ENCODE measurements at places on chromosomes 1 and 21. TPM values are rescaled to one million over a fixed set of nuclear protein-coding genes. Genes with fewer than 3 reads are reported as not detected.

DNA sequence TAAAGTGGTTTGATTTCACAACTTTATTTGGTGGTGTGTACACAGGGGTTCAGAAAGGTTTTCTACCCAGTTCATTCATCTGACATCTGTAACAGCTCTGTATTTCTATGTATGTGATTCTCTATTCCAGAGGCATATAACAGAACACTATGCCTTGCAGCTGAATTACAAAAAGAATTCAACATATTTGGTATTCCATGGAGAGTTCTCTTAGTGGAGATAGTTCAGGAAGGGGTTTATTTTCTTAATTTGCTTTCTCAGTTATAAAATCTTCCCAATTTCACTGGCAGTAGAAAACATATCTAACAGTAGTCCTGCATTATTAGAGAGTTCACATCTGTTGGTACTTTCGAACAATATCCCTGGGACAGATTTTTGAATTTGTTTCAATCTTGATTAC, 207.9 kb upstream of the LYPLAL1 start:
- H3K36me3 ChIP-seq = no peaks in the 10 kb centered on the region
- no peaks in the 10 kb centered on the region for H3K27me3 ChIP-seq
- no peak overlapping the region for H3K4me3 ChIP-seq
- no peaks in the 10 kb centered on the region for H3K4me1 ChIP-seq
- H3K27ac ChIP-seq = no peak overlapping the region

- H3K27me3 ChIP-seq = no peaks in the 10 kb centered on the region
- DNase-seq = no peak
- H3K4me1 ChIP-seq = no peaks in the 10 kb centered on the region
- H3K36me3 ChIP-seq = no peaks in the 10 kb centered on the region
- H3K4me3 ChIP-seq = no peak overlapping the region
- no peak overlapping the region for H3K27ac ChIP-seq
Observed at GRCh38 chr1:224201853-224202252, 18.8 kb downstream of the DEGS1 start.

- no peak for DNase-seq
- peak overlapping the region; percentile 25 for H3K27ac ChIP-seq
- H3K4me3 ChIP-seq = no peak overlapping the region
- no peaks in the 10 kb centered on the region for H3K4me1 ChIP-seq
- no peaks in the 10 kb centered on the region for H3K27me3 ChIP-seq
Observed at GRCh38 chr1:172351754-172352161, 68.7 kb upstream of the C1orf105 start.

GRCh38 chr1:175137369-175137768, 55.2 kb downstream of the KIAA0040 start:
- no peaks in the 10 kb centered on the region for H3K36me3 ChIP-seq
- no peaks in the 10 kb centered on the region for H3K4me1 ChIP-seq
- no peak for DNase-seq
- H3K27ac ChIP-seq = no peak overlapping the region
- no peak overlapping the region for H3K4me3 ChIP-seq

GRCh38 chr1:119782631-119783325, 14.1 kb upstream of the HMGCS2 start:
- no peak overlapping the region for H3K4me3 ChIP-seq
- H3K36me3 ChIP-seq = no peaks in the 10 kb centered on the region
- H3K4me1 ChIP-seq = peaks cover 16% of the 10 kb centered on the region

The KRTAP11-1 gene
- total RNA-seq = not detected

DNA sequence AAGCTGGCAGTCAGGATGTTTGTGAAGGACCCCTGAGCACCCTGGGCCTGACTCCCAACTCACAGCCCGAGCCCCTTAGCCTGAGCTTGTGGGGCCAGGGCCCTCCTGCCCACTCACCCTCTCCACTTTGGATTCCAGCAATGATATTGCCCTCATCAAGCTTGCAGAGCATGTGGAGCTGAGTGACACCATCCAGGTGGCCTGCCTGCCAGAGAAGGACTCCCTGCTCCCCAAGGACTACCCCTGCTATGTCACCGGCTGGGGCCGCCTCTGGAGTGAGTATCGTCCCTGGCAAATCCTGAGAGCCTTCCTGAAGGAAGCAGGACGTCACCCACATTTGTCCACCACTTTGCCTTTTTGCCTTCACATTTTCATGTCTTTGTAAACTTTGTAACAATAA, 5.0 kb downstream of the CTRC start:
- H3K4me1 ChIP-seq = no peaks in the 10 kb centered on the region
- H3K4me3 ChIP-seq = no peak overlapping the region
- H3K27me3 ChIP-seq = no peaks in the 10 kb centered on the region
- no peaks in the 10 kb centered on the region for H3K36me3 ChIP-seq

GRCh38 chr1:38609166-38610025, 250.2 kb downstream of the RRAGC start:
- H3K4me1 ChIP-seq = no peaks in the 10 kb centered on the region
- H3K27me3 ChIP-seq = peaks cover 79% of the 10 kb centered on the region
- no peak overlapping the region for H3K4me3 ChIP-seq
- no peak overlapping the region for H3K27ac ChIP-seq
- H3K36me3 ChIP-seq = no peaks in the 10 kb centered on the region
- no peak for DNase-seq

The PIK3C2B gene
- total RNA-seq = 26.4 TPM

The IL24 gene
- not detected for total RNA-seq

- H3K27me3 ChIP-seq = peaks cover 27% of the 10 kb centered on the region
- peak within 1 kb of the TSS; percentile 98 for H3K4me3 ChIP-seq
- DNase-seq = peak; percentile 90
- peaks cover 3% of the 10 kb centered on the region for H3K4me1 ChIP-seq
Observed at GRCh38 chr1:202807926-202808757, at the start of gene KDM5B. Gene KDM5B (minus strand): TSS chr1:202808421. CDS start chr1:202808305, 116 bp downstream.

DNA sequence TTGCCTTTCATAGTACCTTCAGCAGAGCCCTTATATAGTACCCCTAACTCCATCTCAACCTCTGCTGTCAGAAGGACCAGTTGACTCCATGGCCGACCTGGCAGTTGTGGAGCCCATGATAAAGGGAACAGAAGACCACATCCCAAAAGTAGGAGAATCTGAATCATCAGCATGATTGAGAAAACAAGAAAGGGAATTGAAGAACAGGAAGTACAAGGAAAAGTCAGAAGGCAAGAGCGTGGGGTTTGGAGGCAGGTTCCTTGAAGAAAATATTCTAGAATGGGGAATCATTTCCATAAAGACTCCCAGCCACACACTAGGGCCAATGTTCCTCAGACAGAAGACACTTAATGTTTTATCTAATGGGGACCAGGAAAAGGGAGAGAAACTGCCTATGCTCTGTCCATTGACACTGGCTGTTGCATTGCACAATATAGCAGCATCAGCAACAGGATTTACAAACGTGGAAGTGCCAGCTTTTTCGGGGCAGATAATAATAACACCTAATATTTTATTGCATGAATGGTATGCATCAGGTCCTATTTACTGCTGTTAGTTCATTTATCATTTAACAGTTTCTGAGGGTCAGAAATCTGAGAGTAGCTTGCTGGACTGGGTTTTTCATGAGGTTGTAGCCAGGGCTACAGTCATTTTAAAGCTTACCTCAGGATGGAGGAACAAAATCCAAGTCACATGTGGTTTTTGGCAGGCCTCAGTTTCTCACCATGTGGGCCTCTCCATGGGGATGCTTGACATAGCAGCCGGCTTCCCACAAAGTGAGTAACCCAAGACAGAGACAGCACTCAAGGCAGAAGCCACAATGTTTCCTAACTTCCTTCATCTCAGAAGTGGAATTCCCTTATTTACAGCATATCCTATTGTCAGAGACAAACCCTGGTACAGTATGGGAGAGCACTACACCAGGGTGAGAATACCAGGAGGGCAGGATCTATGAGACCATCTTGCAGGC, 483.4 kb downstream of the PLPP3 start:
- no peaks in the 10 kb centered on the region for H3K36me3 ChIP-seq
- no peaks in the 10 kb centered on the region for H3K27me3 ChIP-seq
- H3K27ac ChIP-seq = no peak overlapping the region
- no peaks in the 10 kb centered on the region for H3K4me1 ChIP-seq
- no peak overlapping the region for H3K4me3 ChIP-seq

DNA sequence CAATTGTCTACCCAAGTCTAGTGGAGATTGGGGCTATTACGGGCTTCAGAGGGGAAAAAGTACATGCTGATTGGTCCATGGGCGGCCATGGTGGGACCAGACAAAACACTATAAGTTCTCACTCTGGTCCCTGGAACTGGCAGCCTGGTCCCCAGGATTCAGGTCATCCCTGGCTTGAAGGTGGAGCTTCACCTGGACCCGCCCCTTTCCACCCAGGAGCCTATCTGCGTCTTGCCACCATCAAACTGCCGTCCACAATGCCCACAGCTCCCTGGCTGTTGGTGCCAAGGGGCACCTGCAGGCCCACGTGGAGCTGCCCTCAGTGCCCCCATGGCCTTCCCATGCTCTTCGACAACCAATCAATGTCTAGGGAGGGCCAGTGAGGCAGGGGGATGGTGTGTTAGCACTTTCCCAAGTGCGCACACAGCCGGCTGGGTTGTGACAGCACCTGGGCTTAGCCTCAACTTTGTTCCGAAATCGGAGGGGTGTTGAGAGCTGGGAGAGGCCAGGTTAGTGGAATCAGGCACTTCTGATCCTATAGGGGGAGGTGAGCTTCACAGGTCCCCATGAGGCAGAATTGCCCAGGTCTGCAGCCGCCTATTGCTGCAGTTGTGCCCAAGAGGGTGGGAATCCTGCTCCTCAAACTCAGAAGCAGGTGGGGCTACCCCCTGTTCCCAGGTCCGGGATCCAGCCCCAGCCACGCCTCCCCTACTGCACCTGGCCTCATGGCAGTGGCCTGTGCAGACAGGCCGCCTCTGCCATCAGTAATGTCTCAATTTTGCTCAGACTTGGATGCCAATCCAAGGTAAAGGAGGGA, 1369.4 kb upstream of the PRMT6 start:
- H3K4me3 ChIP-seq = no peak overlapping the region
- DNase-seq = no peak
- H3K27me3 ChIP-seq = peaks cover 13% of the 10 kb centered on the region
- H3K4me1 ChIP-seq = peaks cover 5% of the 10 kb centered on the region
- no peaks in the 10 kb centered on the region for H3K36me3 ChIP-seq
- H3K27ac ChIP-seq = no peak overlapping the region

GRCh38 chr21:32346951-32347350, 45.9 kb downstream of the URB1 start:
- no peak overlapping the region for H3K4me3 ChIP-seq
- no peaks in the 10 kb centered on the region for H3K27me3 ChIP-seq
- no peak overlapping the region for H3K27ac ChIP-seq
- peaks cover 78% of the 10 kb centered on the region for H3K36me3 ChIP-seq
- no peaks in the 10 kb centered on the region for H3K4me1 ChIP-seq
- no peak for DNase-seq

DNA sequence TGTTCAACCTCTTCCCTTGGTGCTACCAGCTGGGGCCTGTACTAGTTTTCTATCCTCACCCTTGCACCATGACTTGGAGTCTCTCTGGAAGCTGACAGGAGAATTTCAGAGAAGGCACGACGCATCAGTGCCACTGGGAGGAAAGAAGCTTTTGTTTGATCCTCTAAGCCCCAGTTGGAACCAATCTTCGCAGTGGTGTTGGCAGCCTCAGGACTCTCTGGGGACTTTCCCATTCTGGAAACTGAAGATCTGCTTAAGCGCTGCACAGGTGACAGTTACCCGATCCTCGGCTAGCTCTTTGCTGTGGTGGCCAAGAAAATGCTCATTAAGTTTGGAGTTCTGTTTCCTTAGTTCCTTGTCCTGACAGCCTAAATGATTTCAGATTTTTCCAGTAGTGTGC, 222.3 kb downstream of the RHOU start:
- DNase-seq = peak; percentile 30
- H3K27me3 ChIP-seq = no peaks in the 10 kb centered on the region

The SYT14 gene
- 7.1 TPM for total RNA-seq

DNA sequence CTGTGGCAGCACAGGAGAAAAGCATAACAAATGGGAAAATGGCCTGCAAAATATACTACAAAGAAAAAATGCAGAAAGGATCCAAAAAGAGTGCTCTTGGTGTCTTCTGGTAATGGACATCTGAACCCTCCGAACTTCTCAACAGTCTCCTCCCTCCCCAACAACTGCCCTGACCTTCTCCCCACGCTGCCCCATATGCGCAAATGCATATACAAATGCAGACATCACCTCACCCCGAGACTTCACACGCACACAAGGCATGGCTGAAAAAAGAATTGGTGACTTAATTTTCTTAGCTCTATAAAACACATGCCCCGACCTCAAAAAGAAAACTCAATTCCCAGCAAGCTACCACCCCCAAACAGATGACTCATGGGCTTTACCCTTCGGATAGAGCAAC, 8.4 kb downstream of the KCND3 start:
- peaks cover 2% of the 10 kb centered on the region for H3K4me1 ChIP-seq
- H3K27ac ChIP-seq = peak overlapping the region; percentile 51
- H3K36me3 ChIP-seq = no peaks in the 10 kb centered on the region
- no peak for DNase-seq

The NPHP4 gene
- total RNA-seq = 17.7 TPM

The PRELP gene
- 0.43 TPM for total RNA-seq

- H3K36me3 ChIP-seq = no peaks in the 10 kb centered on the region
Observed at GRCh38 chr1:54006508-54006907, 11.5 kb downstream of the LDLRAD1 start.

The SH2D2A gene
- total RNA-seq = 5.5 TPM

DNA sequence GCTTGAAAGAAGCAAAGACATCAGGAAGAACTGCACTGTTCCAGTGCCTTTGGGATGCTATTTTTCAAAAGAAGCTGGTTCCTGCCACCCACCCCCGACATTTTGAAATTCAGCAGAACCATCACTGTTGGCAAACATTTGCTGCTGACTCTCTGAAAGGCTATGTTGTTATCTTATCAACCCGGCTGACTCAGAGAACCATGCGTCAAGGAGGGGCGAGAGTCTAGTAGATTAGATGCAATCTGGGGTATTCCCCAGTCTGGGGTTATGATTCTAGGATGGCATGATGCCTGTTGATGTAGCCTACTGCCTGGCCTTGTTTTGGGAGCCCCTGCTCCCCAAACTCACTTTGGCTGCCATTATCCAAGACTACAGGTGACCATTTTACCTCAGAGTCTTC, 267.8 kb upstream of the RUNX1 start:
- H3K27me3 ChIP-seq = no peaks in the 10 kb centered on the region
- no peaks in the 10 kb centered on the region for H3K36me3 ChIP-seq
- peak; percentile 50 for DNase-seq
- no peak overlapping the region for H3K27ac ChIP-seq
- H3K4me1 ChIP-seq = peaks cover 13% of the 10 kb centered on the region

DNA sequence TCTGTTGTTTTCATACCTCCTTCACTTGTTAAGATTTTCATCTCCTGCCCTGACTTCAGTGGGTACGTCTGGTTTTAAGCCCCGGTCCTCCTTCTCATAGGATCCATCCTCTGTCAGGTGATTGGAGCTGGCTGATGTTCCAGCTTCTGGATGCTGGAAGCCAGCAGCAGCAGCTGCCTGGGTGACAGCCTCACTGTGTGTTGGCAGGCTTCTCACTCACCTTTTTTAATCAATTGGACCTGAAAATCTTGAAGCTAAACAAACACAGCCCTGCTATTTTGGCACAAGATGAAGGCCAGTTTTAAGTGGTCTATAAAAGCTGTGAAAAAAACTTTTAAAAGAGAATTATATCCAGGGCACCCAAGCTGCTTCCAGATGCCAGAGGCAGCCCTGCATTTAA, 181.0 kb downstream of the DISC1 start:
- no peaks in the 10 kb centered on the region for H3K36me3 ChIP-seq
- H3K4me3 ChIP-seq = no peak overlapping the region
- H3K4me1 ChIP-seq = peaks cover 2% of the 10 kb centered on the region
- H3K27ac ChIP-seq = no peak overlapping the region
- no peak for DNase-seq

The PDPN gene
- 29.9 TPM for total RNA-seq

The RIT1 gene
- 26.3 TPM for total RNA-seq

GRCh38 chr1:53689736-53690326, 49.1 kb downstream of the GLIS1 start:
- DNase-seq = no peak
- peaks cover 15% of the 10 kb centered on the region for H3K4me1 ChIP-seq

GRCh38 chr1:41487126-41488039, 2.9 kb upstream of the EDN2 start:
- DNase-seq = no peak
- H3K27me3 ChIP-seq = no peaks in the 10 kb centered on the region
- no peak overlapping the region for H3K4me3 ChIP-seq
- H3K36me3 ChIP-seq = no peaks in the 10 kb centered on the region
- H3K4me1 ChIP-seq = peaks cover 7% of the 10 kb centered on the region
- peak overlapping the region; percentile 89 for H3K27ac ChIP-seq

Data from endodermal cell (in vitro differentiated cells).